ENCODE measurements at places on chromosomes 16 and 17.
A peak's percentile ranks its signal among the peaks of the same experiment; 100 is the strongest.

GRCh38 chr16:69613378-69614154 lies 47.8 kb downstream of the NFAT5 start:
- H3K27ac ChIP-seq, result no peak overlapping the region
- no peaks in the 10 kb centered on the region for H3K36me3 ChIP-seq
- no peaks in the 10 kb centered on the region for H3K27me3 ChIP-seq
- H3K4me1 ChIP-seq, result no peaks in the 10 kb centered on the region

GRCh38 chr17:41824086-41824485 lies 11.3 kb downstream of the FKBP10 start:
- no peak for DNase-seq
- H3K4me1 ChIP-seq, result no peaks in the 10 kb centered on the region
- H3K27ac ChIP-seq, result peak overlapping the region; percentile 7
- H3K4me3 ChIP-seq, result no peak overlapping the region
- H3K27me3 ChIP-seq, result no peaks in the 10 kb centered on the region

- no peaks in the 10 kb centered on the region for H3K4me1 ChIP-seq
- H3K27me3 ChIP-seq, result no peaks in the 10 kb centered on the region
- peak overlapping the region; percentile 98 for H3K4me3 ChIP-seq
- no peaks in the 10 kb centered on the region for H3K36me3 ChIP-seq
- peak overlapping the region; percentile 99 for H3K27ac ChIP-seq
- peak; percentile 94 for DNase-seq
Observed at GRCh38 chr16:71484006-71484893, 4.9 kb downstream of the ZNF19 start.

- H3K4me3 ChIP-seq, result no peak overlapping the region
- no peaks in the 10 kb centered on the region for H3K27me3 ChIP-seq
- H3K27ac ChIP-seq, result no peak overlapping the region
- DNase-seq, result no peak
- H3K36me3 ChIP-seq, result no peaks in the 10 kb centered on the region
- peaks cover 15% of the 10 kb centered on the region for H3K4me1 ChIP-seq
Observed at GRCh38 chr17:14329900-14330491, 29.1 kb downstream of the HS3ST3B1 start.

DNA sequence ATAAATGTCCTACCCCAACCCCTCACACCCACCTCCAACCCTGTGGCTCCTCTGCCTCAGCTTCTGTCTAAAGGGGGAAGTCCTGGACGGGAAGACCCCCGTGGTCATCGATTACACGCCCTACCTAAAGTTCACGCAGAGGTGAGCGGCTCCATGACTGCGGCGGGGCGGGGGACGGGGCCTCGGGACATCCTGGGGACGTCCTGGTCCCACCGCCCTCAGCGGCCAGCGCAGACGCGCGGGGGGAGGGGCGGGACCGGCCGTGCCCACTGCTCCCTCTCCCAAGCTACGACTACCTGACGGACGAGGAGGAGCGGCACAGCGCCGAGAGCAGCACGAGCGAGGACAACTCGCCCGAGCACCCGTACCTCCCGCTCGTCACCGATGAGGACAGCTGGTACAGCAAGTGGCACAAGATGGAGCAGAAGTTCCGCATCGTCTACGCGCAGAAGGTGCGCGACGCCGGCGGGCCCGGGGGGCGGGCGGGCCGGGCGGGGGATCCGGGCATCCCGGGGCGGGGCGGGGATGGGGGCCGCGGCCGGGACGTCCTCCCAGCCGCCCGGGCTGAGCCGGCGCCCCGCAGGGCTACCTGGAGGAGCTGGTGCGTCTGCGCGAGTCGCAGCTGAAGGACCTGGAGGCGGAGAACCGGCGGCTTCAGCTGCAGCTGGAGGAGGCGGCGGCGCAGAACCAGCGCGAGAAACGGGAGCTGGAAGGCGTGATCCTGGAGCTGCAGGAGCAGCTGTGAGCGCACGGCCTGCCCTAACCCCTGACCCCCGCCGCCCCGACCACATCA lies 6.7 kb downstream of the RUNDC3A start:
- H3K4me3 ChIP-seq, result no peak overlapping the region
- H3K27ac ChIP-seq, result no peak overlapping the region
- H3K4me1 ChIP-seq, result peaks cover 30% of the 10 kb centered on the region
- DNase-seq, result no peak
- H3K36me3 ChIP-seq, result peaks cover 84% of the 10 kb centered on the region

- H3K4me1 ChIP-seq, result peaks cover 34% of the 10 kb centered on the region
- no peak overlapping the region for H3K4me3 ChIP-seq
- H3K27ac ChIP-seq, result no peak overlapping the region
- H3K36me3 ChIP-seq, result no peaks in the 10 kb centered on the region
Observed at GRCh38 chr16:49599704-49600103, 226.1 kb downstream of the C16orf78 start.

GRCh38 chr16:87815567-87815966 lies 49.8 kb upstream of the KLHDC4 start:
- no peak for DNase-seq
- H3K4me3 ChIP-seq, result no peak overlapping the region
- H3K4me1 ChIP-seq, result peaks cover 31% of the 10 kb centered on the region
- H3K36me3 ChIP-seq, result no peaks in the 10 kb centered on the region
- H3K27ac ChIP-seq, result no peak overlapping the region
- H3K27me3 ChIP-seq, result no peaks in the 10 kb centered on the region

DNA sequence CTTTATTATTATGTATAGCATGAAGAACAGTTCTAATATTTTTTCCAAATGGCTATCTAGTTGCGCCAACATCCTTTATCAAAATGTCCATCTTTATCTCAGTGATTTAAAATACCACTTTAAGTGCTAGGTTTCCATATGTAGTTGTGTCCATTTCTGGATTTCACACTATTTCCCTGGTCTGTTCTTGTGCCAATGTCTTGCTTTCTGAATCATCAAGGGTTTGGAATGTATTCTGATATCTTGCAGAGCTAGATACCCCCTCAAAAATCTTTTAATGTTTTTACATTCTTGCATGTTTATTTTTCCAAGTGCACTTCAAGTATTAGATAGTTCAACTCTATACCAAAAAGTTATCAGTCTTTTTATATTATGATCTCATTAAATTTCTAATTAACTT lies 14.3 kb downstream of the MBTD1 start:
- DNase-seq, result no peak
- H3K27ac ChIP-seq, result no peak overlapping the region
- H3K4me1 ChIP-seq, result no peaks in the 10 kb centered on the region
- H3K36me3 ChIP-seq, result peaks cover 2% of the 10 kb centered on the region

DNA sequence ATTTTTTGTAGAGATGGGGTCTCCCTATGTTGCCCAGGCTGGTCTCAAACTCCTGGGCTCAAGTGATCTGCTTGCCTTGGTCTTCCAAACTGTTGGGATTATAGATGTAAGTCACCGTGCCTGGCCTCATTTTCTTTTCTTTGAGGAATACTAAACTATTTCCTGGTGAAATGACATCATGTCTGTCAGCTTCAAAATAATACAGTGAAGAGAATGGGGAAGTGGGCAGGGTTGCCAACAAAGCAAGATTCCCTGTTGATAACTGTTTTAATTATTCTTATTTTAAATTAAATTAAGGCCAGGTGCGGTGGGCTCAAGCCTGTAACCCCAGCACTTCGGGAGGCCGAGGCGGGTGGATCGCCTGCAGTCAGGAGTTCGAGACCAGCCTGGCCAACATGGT lies 21.1 kb downstream of the PIPOX start:
- DNase-seq, result no peak

- peak within 1 kb of the TSS; percentile 85 for H3K27ac ChIP-seq
- peak within 1 kb of the TSS; percentile 81 for H3K4me3 ChIP-seq
- H3K36me3 ChIP-seq, result peaks cover 9% of the 10 kb centered on the region
- peak; percentile 77 for DNase-seq
Observed at GRCh38 chr17:5078106-5079028, at the start of gene ZFP3. Gene ZFP3 (plus strand): TSS chr17:5078467. CDS start chr17:5091505, 13,038 bp downstream.

DNA sequence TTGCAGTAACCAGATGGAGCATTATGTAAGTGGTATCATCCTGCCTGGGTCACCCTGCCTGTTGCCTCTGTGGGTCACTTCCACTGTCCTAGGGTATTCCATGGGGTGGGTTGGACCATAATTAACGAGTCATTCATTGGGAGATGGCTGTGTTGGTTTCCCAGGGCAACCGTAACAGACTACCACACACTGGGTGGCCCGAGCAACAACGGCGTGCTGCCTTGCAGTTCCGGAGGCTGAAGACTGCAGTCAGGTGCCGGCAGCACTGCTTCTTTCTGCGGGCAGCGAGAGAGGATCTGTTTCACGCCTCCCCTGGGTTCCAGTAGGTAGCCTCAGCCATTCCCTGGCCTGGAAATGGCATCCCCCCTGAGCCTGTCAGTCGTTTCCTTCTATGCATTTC lies 28.9 kb upstream of the CMIP start:
- H3K27ac ChIP-seq, result no peak overlapping the region
- DNase-seq, result no peak
- peaks cover 23% of the 10 kb centered on the region for H3K4me1 ChIP-seq
- no peaks in the 10 kb centered on the region for H3K36me3 ChIP-seq

GRCh38 chr17:10836966-10837590 lies 809 bp downstream of the PIRT start:
- H3K27ac ChIP-seq, result peak overlapping the region; percentile 80
- no peaks in the 10 kb centered on the region for H3K27me3 ChIP-seq
- H3K4me3 ChIP-seq, result peak overlapping the region; percentile 37
- H3K4me1 ChIP-seq, result peaks cover 25% of the 10 kb centered on the region

- H3K27ac ChIP-seq, result peak overlapping the region; percentile 76
- H3K4me1 ChIP-seq, result peaks cover 61% of the 10 kb centered on the region
- peak; percentile 77 for DNase-seq
- peak overlapping the region; percentile 83 for H3K4me3 ChIP-seq
Observed at GRCh38 chr17:77372444-77373298, 231.9 kb downstream of the SEC14L1 start.

DNA sequence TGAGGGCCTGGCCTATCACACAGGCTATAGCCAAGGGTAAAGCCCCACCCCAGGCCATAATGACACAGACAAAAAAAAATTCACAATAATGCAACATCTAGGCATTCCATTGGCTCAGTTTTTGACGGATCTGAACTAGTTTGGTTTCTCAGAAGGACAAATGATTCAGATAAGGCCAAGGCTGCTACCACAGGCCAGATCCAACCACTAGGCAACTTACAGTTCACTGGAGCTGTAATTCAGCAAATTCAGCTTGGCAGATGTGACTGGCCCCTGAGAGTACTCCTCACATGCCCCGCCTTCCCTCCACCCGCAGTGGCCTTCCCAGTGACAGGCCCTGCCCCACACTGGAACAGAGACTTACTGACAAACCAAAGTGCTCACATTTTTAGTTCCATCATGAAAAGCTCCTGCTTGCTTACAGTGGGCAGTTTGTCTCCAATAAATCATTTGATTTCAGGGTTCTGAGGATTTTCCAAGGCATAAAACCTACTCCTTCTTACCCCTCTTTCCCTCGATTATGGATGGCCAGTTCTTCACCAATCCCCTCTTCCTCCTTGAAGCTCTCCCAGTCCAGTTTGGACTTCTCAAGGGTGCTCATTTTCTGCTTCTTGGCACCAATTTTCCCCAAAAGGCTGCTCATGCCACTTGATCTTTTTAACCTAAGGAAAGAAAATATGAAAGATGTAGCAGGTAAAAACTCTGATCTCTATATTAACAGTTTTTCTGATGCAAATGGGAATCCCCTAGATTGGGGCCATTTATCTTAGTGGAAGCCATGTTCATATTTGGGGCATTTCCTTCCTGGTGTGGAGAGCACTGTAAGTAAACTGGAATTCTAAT lies 53.3 kb upstream of the BCAR1 start:
- H3K4me3 ChIP-seq, result no peak overlapping the region
- H3K27me3 ChIP-seq, result no peaks in the 10 kb centered on the region
- peak overlapping the region; percentile 20 for H3K27ac ChIP-seq
- peaks cover 6% of the 10 kb centered on the region for H3K4me1 ChIP-seq
- peaks cover 18% of the 10 kb centered on the region for H3K36me3 ChIP-seq
- no peak for DNase-seq

GRCh38 chr17:32998111-32998886 lies 6.7 kb downstream of the SPACA3 start:
- peak; percentile 83 for DNase-seq
- no peak overlapping the region for H3K4me3 ChIP-seq
- no peak overlapping the region for H3K27ac ChIP-seq
- peaks cover 5% of the 10 kb centered on the region for H3K4me1 ChIP-seq
- H3K36me3 ChIP-seq, result no peaks in the 10 kb centered on the region

DNA sequence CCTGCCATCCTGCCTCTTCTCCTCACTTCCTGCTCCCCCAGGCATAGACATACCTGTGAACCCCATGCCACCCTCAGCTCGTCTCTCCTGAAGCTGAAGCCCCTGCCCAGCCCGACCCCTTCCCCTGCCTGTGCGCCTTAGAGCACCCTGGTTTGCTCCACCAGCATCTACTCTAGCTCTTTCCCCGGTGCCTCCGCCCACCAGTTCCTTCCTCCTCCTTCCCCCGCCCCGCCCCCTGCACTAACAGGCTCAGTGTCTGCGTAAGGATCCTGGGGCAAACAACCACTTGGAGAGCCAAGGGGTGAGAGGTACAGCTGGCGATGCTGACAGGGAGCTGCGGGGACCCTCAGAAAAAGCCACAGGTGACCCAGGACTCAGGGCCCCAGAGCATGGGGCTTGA lies 1.9 kb downstream of the GPR142 start:
- no peak overlapping the region for H3K4me3 ChIP-seq
- no peak for DNase-seq
- peaks cover 22% of the 10 kb centered on the region for H3K4me1 ChIP-seq
- no peaks in the 10 kb centered on the region for H3K36me3 ChIP-seq

GRCh38 chr16:89020068-89020924 lies 43.3 kb upstream of the CBFA2T3 start:
- no peak for DNase-seq
- H3K4me1 ChIP-seq, result peaks cover 18% of the 10 kb centered on the region
- no peak overlapping the region for H3K4me3 ChIP-seq
- H3K36me3 ChIP-seq, result no peaks in the 10 kb centered on the region
- H3K27ac ChIP-seq, result no peak overlapping the region
- H3K27me3 ChIP-seq, result no peaks in the 10 kb centered on the region

DNA sequence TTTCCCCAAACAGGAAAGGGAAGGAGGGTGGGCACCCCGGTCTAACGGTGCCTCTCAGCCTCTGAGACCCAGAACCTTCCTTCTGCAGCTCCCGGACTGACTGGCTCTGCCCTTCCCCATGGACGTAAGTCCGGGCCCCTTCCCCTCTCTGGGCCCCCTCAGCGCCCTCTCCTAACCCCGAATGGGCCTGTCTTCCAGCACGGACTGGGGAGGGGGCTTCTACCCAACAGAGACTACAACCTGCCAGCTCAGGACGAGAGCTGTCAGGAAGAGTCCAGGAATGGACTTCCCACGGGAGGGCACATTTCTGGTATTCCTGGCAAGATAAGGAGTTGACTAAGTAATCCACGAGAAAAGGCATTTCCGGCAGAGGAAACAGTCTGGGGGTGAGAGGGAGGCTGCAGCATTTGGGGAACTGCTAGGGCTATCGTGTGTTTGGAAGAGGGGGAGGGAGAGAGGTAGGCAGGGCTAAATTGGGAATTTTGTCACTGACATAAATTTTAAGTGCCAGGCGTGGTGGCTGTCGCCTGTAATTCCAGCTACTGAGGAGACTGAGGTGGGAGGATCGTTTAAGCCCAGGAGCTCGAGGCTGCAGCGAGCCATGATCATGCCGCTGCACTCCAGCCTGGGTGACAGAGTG lies 12.1 kb upstream of the ALDOA start:
- no peaks in the 10 kb centered on the region for H3K27me3 ChIP-seq
- no peak for DNase-seq
- H3K36me3 ChIP-seq, result peaks cover 13% of the 10 kb centered on the region

DNA sequence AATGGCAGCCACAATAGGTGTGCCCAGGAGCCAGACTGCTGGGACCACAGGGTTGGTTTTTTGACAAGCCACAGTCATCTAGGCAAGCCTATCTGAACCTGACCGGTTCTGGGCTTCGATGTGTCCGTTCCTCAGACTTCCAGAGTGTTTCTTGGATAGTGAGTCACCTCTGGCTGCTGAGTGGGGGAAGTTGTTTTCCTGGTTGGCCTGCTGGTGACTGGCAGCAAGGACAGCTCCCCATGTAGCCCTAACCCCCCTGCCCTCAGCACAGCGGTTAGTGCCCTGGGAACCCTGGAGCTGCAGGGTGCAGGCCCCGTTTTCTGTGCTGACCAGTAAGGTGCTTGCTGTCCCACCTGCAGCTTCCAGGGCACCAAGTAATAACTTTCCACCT lies 65.5 kb downstream of the PLD6 start:
- H3K27ac ChIP-seq, result no peak overlapping the region
- H3K4me3 ChIP-seq, result no peak overlapping the region
- peaks cover 94% of the 10 kb centered on the region for H3K36me3 ChIP-seq
- DNase-seq, result no peak
